Activated T-helper 2 cell treated with anti-CD3 and anti-CD28 coated beads, Interferon-gamma antibody, Interleukin-2, Interleukin-4, amounts not matched to agents 10 μg/mL and 5 μg/mL and 100 μg/mL, durations not matched to agents 14 hours and 24 hours and 36 hours (primary cell): ENCODE measurements at places on chromosomes 6 and 20. TPM values are rescaled to one million over a fixed set of nuclear protein-coding genes. Genes with fewer than 3 reads are reported as not detected.

DNA sequence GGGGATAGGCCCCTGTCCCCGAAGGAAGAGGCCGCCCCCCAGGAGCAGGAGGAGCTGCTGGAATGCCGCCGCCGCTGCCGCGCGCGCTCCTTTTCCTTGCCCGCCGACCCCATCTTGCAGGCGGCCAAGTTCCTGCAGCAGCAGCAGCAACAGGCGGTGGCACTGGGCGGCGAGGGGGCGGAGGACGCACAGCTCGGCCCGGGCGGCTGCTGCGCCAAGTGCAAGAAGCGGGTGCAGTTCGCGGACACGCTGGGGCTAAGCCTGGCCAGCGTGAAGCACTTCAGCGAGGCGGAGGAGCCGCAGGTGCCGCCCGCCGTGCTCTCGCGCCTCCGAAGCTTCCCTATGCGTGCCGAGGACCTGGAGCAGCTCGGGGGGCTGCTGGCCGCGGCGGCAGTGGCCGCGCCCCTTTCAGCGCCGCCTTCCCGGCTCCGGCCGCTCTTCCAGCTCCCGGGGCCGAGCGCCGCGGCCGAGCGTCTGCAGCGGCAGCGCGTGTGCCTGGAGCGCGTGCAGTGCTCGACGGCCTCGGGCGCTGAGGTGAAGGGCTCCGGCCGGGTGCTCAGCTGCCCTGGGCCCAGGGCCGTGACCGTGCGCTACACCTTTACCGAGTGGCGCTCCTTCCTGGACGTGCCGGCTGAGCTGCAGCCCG is 630 bp downstream of the PPP1R3G start:
- no peak overlapping the region for H3K27ac ChIP-seq
- DNase-seq: no peak
- no peaks in the 10 kb centered on the region for H3K36me3 ChIP-seq

DNA sequence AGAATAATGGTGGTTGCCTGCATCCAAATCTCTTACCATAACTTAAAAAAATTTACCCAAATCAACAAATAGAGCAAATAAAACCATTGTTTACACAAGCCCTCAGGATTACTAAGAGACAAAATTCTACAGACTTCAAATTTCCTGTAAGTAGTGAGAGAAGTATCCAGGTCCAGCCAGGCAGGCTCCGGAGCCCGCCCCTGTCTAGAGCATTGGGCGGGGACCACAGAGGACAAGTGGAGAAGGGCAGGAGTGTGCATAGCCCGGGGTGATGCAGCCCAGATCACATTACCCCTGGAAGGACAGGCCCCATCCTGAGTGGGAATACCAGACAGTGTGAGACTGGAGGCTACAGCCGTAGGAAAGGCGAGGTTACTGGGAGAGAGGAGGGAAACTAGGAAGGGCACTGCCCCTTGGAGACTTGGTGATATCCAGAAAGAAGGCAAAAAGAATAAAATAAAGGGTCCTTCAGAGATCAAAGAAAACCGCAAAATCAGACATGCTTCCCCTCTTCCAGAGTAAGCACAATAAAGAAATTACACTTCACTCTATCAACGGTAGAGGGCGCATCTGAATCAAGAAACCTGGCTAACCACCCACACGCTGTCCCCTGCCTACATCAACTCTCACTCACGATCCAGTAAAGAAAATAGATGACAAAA is 26.6 kb downstream of the RIN2 start:
- no peak overlapping the region for H3K4me3 ChIP-seq
- DNase-seq: no peak
- no peaks in the 10 kb centered on the region for H3K27me3 ChIP-seq
- H3K4me1 ChIP-seq: peaks cover 4% of the 10 kb centered on the region
- H3K27ac ChIP-seq: no peak overlapping the region

DNA sequence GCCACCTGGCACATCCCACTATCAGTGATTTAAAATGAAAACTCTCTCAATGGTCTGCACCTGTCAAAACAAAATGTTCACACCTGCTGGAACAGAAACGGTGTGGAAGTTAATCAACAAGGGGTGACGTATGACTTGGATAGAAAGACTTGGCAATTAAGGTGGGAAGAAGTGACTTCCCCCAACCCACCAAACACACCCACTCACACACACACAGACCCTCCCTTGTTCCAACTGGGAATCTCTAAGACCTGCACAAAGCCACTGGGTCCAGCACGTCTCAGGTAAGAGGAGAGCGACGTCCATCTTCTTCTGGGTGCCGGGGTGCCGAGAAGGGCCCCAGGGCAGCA is 25.1 kb upstream of the TCFL5 start:
- no peak overlapping the region for H3K4me3 ChIP-seq
- peaks cover 58% of the 10 kb centered on the region for H3K36me3 ChIP-seq
- DNase-seq: no peak
- H3K27ac ChIP-seq: no peak overlapping the region
- no peaks in the 10 kb centered on the region for H3K27me3 ChIP-seq
- H3K4me1 ChIP-seq: peaks cover 9% of the 10 kb centered on the region

DNA sequence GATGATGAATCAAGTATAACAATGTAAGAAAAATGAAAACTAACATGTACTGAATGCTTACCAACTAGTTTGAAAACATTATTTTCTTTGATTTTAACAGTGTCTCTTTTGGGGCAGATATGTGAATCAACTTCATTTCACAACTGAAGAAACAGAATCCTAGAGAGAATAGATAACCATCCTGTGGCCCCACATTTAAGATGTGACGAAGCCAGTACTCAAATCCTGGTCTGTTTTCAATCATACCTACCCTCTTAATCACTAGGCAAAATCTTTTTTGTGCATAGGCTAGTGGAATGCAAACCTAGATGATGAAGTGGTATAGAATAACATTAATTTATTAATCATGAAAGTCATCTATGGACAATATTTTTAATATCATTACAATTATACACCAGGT is 371.6 kb upstream of the EPHA7 start:
- H3K36me3 ChIP-seq: no peaks in the 10 kb centered on the region
- no peaks in the 10 kb centered on the region for H3K27me3 ChIP-seq
- H3K4me3 ChIP-seq: no peak overlapping the region
- no peak for DNase-seq
- H3K4me1 ChIP-seq: no peaks in the 10 kb centered on the region

DNA sequence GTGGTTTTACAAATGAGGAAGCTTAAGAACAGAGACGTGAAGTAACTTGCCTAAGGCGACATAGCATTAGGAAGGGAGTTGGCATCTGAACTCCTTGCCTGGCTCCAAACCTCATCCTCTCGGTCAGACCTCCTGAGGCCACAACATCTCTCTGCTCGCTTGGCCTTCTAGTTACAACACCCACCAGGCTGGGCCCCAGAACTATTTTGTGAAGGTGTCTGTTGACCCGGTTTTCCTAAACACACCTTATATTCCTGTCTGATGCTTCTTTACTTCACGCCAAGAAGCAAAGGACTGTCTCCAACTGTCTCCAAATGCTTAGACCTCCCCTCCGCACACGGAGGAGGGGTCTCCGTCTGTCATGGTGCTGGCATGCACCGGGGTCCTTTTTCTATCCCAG is 326.6 kb downstream of the THBS2 start:
- no peak for DNase-seq
- no peaks in the 10 kb centered on the region for H3K4me1 ChIP-seq
- no peaks in the 10 kb centered on the region for H3K36me3 ChIP-seq
- no peak overlapping the region for H3K27ac ChIP-seq

DNA sequence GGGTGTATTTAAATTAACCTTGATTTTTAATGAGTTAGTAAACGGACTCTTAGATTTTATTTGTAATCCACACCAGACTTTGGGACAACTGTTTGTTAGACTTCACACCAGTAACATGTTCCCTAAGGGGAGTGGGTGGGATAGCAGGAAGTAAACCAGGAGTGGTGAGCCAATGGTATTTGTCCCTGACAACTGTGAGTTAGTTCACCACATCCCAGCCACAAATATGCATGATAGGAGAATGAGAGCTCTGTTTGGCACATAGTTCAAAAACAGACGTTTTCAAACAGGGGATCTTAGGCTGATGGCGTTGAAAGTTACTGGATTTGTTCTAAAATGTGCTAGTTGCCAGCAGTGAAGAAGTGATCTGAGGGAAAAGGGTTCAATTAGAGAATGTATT is 18.7 kb upstream of the COL10A1 start:
- no peaks in the 10 kb centered on the region for H3K4me1 ChIP-seq
- no peak overlapping the region for H3K4me3 ChIP-seq
- no peaks in the 10 kb centered on the region for H3K27me3 ChIP-seq
- H3K36me3 ChIP-seq: peaks cover 7% of the 10 kb centered on the region

DNA sequence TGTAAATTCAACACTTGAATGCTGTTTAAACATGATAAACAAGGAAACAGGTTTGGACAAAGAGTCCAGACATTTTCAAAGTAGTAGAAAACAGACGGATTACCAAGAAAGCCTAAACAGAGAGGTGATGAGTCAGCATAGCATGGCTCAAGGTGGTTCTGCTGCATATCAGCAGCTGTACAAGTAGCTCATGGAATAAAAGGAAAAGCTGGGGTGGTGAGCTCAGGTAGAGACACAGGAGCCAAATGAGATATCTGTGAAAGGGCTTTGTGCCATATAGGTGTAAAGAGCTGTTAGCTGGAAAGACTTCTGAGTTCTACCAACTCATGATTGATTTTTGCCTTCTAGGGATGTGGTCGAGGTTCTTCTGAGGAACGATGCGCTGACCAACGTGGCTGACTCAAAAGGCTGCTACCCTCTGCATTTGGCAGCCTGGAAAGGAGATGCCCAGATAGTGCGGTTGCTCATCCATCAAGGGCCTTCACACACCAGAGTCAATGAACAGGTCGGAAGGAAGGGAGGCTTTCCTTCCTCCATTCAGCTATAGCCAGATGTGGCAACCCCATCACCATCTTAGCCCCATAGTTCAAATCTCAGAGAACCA is 80.7 kb downstream of the ANKS1A start:
- DNase-seq: no peak
- H3K4me1 ChIP-seq: peaks cover 5% of the 10 kb centered on the region
- H3K36me3 ChIP-seq: no peaks in the 10 kb centered on the region

- H3K36me3 ChIP-seq: no peaks in the 10 kb centered on the region
- H3K4me1 ChIP-seq: peaks cover 16% of the 10 kb centered on the region
- no peak overlapping the region for H3K4me3 ChIP-seq
- no peak for DNase-seq
- H3K27me3 ChIP-seq: peaks cover 5% of the 10 kb centered on the region
- H3K27ac ChIP-seq: no peak overlapping the region
These were observed 86.0 kb downstream of the SLC16A10 start for GRCh38 chr6:111173341-111173740.

DNA sequence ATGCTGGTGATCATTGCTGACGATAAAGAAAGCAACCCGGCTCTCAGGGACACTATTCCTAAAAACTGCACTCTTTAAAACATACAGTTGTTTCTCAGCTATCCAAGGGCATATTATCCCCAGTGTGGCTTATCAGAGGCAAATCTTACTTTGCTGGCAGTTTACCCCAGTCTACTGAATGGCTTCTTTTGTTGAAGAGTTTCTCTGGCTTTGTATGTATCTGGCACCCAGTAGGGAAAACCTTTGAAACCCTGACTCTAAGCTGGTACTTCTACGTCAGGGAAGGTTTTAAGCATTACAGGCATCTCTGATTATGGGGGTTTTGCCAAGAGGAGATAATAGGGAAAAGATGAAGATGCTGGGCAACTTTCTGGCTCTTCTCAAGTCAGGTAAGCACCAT is 637.6 kb upstream of the CHD6 start:
- H3K27ac ChIP-seq: no peak overlapping the region
- DNase-seq: no peak
- H3K4me3 ChIP-seq: no peak overlapping the region
- no peaks in the 10 kb centered on the region for H3K27me3 ChIP-seq

DNA sequence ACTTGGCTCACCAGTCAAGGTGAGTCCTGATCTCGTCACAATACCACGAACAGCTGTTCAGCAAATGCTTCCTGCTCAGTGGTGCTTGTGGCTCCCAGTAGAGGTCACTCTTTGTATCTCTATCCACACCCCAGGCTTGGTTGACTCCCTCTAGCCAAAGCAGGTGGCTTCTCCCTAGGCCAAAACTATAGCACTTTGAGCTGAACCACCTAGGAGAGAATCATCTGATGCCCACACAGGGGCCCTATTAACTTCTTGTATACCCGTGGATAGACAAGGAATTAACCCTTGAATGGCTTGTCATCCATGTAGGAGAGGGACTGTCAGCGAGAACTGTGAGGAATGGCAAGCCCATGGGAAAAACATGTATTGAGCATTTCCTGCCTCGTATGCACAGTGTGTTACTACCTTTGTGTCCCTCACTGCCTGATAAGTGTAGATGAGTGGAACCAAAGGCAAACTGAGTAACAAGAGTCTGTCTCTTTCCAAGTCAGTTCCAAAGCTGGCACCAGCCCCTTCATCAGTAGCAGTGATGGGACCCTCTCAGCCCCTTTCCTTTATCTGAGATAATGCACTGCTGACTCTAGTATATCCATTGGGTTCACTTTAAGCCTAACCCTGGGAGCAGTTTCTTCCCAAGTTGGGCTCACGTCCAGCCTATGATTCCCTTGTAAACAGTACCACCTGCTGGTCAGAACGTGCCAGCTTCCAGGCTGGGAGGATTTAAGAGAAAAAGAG is 42.5 kb downstream of the EIF2S2 start:
- no peak overlapping the region for H3K27ac ChIP-seq
- H3K36me3 ChIP-seq: peaks cover 24% of the 10 kb centered on the region
- H3K27me3 ChIP-seq: no peaks in the 10 kb centered on the region
- peaks cover 24% of the 10 kb centered on the region for H3K4me1 ChIP-seq
- no peak overlapping the region for H3K4me3 ChIP-seq

DNA sequence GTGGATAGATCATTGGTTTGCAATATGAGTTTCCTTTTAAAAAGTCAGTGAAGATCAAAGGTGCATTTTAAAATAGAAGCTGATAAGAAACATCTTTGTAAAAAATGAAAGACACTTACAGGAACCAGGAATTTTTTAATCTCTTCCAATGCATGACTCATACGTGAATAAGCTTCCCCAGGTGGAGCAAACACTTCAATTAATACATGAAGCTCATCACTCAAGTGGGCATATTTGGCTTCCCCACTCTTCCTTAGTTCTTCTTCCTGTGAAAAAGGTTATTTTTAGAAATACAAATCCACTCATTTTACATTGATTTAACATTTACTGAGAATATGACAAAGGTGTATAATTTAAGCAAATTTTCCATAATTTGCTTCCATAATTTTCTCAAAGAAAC is 308.1 kb downstream of the KHDRBS2 start:
- no peaks in the 10 kb centered on the region for H3K27me3 ChIP-seq
- H3K4me3 ChIP-seq: no peak overlapping the region
- no peak for DNase-seq
- H3K36me3 ChIP-seq: no peaks in the 10 kb centered on the region
- H3K4me1 ChIP-seq: no peaks in the 10 kb centered on the region

- no peaks in the 10 kb centered on the region for H3K27me3 ChIP-seq
- DNase-seq: no peak
- H3K4me1 ChIP-seq: peaks cover 2% of the 10 kb centered on the region
- H3K4me3 ChIP-seq: no peak overlapping the region
- H3K36me3 ChIP-seq: peaks cover 16% of the 10 kb centered on the region
These were observed 488.3 kb downstream of the CDKAL1 start for GRCh38 chr6:21022343-21023107.

- H3K36me3 ChIP-seq: no peaks in the 10 kb centered on the region
- H3K4me1 ChIP-seq: peaks cover 4% of the 10 kb centered on the region
- no peak overlapping the region for H3K4me3 ChIP-seq
- H3K27me3 ChIP-seq: peaks cover 18% of the 10 kb centered on the region
These were observed 24.2 kb downstream of the GLP1R start for GRCh38 chr6:39072830-39073229.

- no peak overlapping the region for H3K27ac ChIP-seq
- H3K27me3 ChIP-seq: peaks cover 34% of the 10 kb centered on the region
- DNase-seq: no peak
- H3K4me1 ChIP-seq: no peaks in the 10 kb centered on the region
- no peaks in the 10 kb centered on the region for H3K36me3 ChIP-seq
These were observed 15.5 kb downstream of the TMEM151B start for GRCh38 chr6:44285552-44286284.

GRCh38 chr6:5781019-5781418 is 225.7 kb downstream of the NRN1 start:
- H3K27me3 ChIP-seq: no peaks in the 10 kb centered on the region
- DNase-seq: no peak
- H3K36me3 ChIP-seq: no peaks in the 10 kb centered on the region

The SNRPB gene
- total RNA-seq: 506 and 513 TPM in 2 replicates

The CST4 gene
- not detected in 2 replicates for total RNA-seq

The DPPA5 gene
- not detected in 2 replicates for total RNA-seq

The CCN2 gene
- total RNA-seq: not detected in 2 replicates
